Activated naive CD8-positive, alpha-beta T cell treated with anti-CD3 and anti-CD28 coated beads for 36 hours (primary cell): ENCODE measurements at places on chromosomes 2 and 18. TPM values are rescaled to one million over a fixed set of nuclear protein-coding genes. Genes with fewer than 3 reads are reported as not detected.

GRCh38 chr2:197943731-197944130 lies 139.3 kb downstream of the PLCL1 start:
- DNase-seq, result no peak
- H3K27me3 ChIP-seq, result no peaks in the 10 kb centered on the region
- no peak overlapping the region for H3K4me3 ChIP-seq
- peaks cover 20% of the 10 kb centered on the region for H3K4me1 ChIP-seq

DNA sequence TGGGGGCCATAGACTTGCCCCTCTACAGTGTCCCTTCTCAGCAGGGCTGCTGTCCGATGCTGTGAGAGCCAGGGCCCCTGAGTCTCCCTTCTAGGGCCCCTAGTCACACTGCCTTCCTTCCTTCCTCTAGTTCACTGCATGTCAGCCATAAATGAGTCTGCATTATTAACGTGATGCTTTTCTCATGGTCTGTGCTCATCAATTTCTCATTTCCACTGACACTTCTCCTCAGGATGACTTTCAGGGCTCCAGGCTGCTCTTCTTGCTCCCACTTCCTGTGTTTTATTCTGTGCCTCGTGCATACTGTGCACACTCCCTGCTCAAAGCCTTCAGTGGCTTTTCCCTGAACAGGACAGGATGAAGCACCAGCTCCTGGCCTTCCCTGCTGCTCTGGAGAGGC lies 146.5 kb downstream of the FAM210A start:
- peaks cover 46% of the 10 kb centered on the region for H3K4me1 ChIP-seq
- DNase-seq, result no peak
- H3K4me3 ChIP-seq, result no peak overlapping the region
- H3K36me3 ChIP-seq, result peaks cover 17% of the 10 kb centered on the region
- H3K27me3 ChIP-seq, result no peaks in the 10 kb centered on the region

DNA sequence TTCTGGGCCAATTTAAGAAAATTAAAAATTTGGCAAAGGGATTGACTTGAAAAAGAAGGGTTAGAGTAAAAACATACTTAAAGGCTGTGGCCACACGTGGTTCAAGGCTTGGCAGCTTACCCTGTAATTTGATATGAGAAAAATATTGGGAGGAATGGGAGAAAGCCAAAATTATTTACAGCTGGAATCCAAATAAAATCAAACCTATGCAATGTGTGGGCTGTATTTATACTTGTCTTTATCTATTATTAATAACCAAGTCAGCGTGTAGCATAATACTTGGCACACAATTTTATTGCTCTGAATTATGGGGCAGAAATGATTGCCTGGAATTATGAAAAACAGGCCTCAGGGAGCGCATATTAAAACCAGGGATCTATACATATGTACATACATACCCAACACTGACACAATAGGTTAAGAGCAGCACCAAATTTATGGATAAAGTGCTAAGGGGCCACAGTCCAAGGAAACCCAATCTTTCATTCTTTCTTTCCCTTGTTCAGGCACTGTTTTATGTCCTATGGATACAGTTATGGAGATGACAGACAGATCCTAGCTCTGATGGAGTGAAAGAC lies 35.6 kb downstream of the FAM124B start:
- no peaks in the 10 kb centered on the region for H3K4me1 ChIP-seq
- H3K27ac ChIP-seq, result no peak overlapping the region
- H3K27me3 ChIP-seq, result no peaks in the 10 kb centered on the region
- H3K4me3 ChIP-seq, result no peak overlapping the region
- DNase-seq, result no peak

ACSL3 gene
- 66.2 TPM for total RNA-seq

GRCh38 chr2:11967946-11968465 lies 221.6 kb downstream of the LPIN1 start:
- no peaks in the 10 kb centered on the region for H3K27me3 ChIP-seq
- no peak overlapping the region for H3K27ac ChIP-seq
- no peak for DNase-seq
- H3K4me3 ChIP-seq, result no peak overlapping the region

DNA sequence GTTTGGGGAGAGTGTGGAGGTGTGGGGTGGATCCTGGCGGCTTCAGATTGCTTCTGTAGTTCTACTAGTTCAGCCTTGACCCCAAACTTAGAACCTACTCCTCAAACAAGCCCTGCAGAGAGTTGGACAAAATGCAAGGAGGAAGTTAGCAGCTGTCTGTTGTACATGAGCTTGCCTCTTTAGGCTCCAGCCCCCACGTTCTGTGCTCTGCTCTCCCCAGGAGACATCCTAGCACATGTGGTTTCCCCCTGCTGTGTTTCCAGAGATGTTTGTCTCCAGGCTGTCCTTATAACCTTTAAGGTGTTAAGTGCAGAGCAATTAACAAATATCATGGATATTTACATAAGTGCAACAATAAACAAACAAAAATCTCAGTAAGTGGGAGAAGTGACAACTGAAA lies 111.1 kb downstream of the ACOXL start:
- H3K27me3 ChIP-seq, result peaks cover 15% of the 10 kb centered on the region
- DNase-seq, result no peak
- no peak overlapping the region for H3K4me3 ChIP-seq
- peaks cover 5% of the 10 kb centered on the region for H3K36me3 ChIP-seq
- H3K4me1 ChIP-seq, result peaks cover 51% of the 10 kb centered on the region

- H3K4me3 ChIP-seq, result no peak overlapping the region
- H3K36me3 ChIP-seq, result no peaks in the 10 kb centered on the region
- no peaks in the 10 kb centered on the region for H3K4me1 ChIP-seq
- H3K27ac ChIP-seq, result no peak overlapping the region
- peaks cover 14% of the 10 kb centered on the region for H3K27me3 ChIP-seq
- no peak for DNase-seq
These were observed 262.3 kb downstream of the TRIB2 start for GRCh38 chr2:12979066-12979465.

UGT1A3 gene
- total RNA-seq, result not detected

GRCh38 chr2:152097801-152098495 lies 896 bp downstream of the CACNB4 start:
- peak overlapping the region; percentile 68 for H3K4me3 ChIP-seq
- no peaks in the 10 kb centered on the region for H3K36me3 ChIP-seq
- no peak for DNase-seq
- H3K27me3 ChIP-seq, result peaks cover 64% of the 10 kb centered on the region

- H3K4me3 ChIP-seq, result no peak overlapping the region
- H3K4me1 ChIP-seq, result no peaks in the 10 kb centered on the region
- H3K36me3 ChIP-seq, result no peaks in the 10 kb centered on the region
- H3K27ac ChIP-seq, result no peak overlapping the region
- H3K27me3 ChIP-seq, result no peaks in the 10 kb centered on the region
These were observed 713.1 kb downstream of the CBLN2 start for GRCh38 chr18:71831039-71831438.

ALK gene
- total RNA-seq, result not detected

KCNK3 gene
- not detected for total RNA-seq

DSC3 gene
- 0.46 TPM for total RNA-seq

NCOA1 gene
- total RNA-seq, result 19.2 TPM

- H3K27ac ChIP-seq, result no peak overlapping the region
- DNase-seq, result no peak
- no peaks in the 10 kb centered on the region for H3K4me1 ChIP-seq
- peaks cover 5% of the 10 kb centered on the region for H3K36me3 ChIP-seq
- H3K4me3 ChIP-seq, result no peak overlapping the region
- peaks cover 3% of the 10 kb centered on the region for H3K27me3 ChIP-seq
These were observed 79.6 kb upstream of the SPOPL start for GRCh38 chr2:138421971-138422335.

GRCh38 chr2:197042739-197043196 lies 116.3 kb upstream of the PGAP1 start:
- no peaks in the 10 kb centered on the region for H3K27me3 ChIP-seq
- H3K27ac ChIP-seq, result peak overlapping the region; percentile 72
- peaks cover 27% of the 10 kb centered on the region for H3K4me1 ChIP-seq
- H3K4me3 ChIP-seq, result no peak overlapping the region
